Fibroblast of skin of scalp (primary cell): ENCODE measurements at places on chromosomes 7 and 10.

- peak; percentile 86 for DNase-seq
Measured at GRCh38 chr10:63456437-63457210, 9.2 kb downstream of the JMJD1C start.

DNA sequence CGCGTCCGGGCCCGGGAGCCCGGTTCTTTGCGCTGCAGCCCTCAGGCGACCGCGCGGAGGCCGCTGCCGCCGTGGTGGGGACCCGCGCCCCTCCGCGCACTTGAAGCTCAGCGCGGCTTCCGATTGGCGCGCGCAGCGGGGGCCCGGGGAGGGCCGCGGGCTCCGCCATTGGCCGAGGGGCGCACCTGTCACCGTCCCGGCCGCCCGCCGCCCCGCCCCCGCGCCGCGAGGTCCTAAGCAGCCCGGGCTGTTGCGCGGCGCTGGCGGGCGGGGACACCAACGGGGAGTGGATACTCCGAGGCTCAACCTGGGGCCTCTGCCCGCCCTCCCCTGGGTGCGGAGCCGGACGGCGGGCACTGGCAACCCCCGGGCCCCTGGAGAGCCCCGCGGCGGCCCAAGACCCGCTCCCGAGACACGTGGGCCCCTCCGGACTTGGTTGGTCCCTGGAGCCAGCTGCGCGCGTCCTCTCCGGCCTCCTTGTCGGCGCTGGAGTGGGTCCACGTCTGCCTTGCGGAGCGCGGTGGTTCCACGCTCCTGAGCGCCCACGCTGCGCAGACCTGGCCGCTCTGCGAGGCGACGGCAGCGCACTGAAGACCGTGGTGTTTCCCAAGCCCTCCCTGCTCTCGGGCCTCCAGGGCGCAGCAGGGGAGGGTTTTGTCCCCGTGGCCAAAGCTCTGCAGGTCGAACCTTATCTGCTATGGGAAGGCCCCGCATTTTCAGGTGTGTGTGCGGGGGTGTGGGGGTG lies at the start of gene MNX1:
Gene MNX1 (minus strand): TSS at position 76 of the 745 bp plus-strand sequence. CDS start 313 bp downstream, outside the sequence.
- DNase-seq: no peak

- DNase-seq: no peak
Measured at GRCh38 chr7:23912065-23912464, 202.0 kb downstream of the STK31 start.

DNA sequence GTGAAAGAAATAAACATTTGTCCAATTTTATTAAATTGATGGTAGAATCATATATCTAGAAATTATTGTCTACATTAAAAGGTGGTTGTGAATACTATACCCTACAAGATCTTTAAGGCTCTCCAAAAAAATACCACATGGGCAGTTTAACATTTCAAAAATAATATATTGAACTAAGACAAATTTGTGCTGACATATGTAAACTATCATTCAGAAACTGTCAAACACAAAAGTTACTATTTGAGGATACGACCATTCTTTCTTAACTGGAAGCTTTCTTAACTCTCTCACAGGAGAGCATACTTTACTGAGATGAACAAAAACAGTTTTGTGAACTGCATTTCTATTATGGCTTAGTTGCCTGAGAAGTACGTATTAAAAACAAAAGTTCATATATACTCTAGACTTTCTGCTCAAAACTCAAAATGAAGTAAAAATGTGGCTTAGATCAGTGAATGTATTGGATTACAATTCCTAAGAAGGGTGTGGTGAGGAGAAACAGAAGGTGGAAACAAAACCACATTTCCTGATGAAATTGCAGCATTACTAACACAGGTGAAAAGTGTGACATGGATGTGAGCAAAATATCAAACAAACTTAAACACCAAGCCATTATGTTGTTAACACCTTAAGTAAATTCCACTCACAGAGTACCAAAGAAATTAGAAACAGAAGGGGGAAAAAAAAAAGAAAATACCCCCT lies 138.5 kb downstream of the SEMA3A start:
- no peak for DNase-seq

DNA sequence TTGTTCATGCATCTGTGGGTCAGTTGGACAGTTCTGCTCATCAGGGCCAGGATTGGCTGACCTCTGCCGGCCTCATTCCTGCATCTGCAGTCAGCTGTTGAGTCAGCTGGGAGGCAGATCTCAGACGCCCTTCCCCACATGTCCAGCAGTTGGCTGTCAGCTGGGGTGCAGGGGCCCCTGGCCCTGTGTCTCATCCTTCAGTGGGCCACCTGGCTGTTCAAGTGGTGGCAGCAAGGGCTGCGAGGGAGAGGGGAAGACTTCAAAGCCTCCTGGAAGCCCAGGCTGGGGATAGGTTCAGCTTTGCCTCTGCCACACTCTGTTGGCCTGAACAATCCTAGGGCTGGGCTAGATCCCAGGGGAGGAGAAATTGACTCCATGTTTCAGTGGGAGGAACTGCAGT lies 33.2 kb downstream of the TACR2 start:
- DNase-seq: peak; percentile 43

- no peak for DNase-seq
Measured at GRCh38 chr10:1980459-1980858, 243.1 kb upstream of the ADARB2 start.

DNA sequence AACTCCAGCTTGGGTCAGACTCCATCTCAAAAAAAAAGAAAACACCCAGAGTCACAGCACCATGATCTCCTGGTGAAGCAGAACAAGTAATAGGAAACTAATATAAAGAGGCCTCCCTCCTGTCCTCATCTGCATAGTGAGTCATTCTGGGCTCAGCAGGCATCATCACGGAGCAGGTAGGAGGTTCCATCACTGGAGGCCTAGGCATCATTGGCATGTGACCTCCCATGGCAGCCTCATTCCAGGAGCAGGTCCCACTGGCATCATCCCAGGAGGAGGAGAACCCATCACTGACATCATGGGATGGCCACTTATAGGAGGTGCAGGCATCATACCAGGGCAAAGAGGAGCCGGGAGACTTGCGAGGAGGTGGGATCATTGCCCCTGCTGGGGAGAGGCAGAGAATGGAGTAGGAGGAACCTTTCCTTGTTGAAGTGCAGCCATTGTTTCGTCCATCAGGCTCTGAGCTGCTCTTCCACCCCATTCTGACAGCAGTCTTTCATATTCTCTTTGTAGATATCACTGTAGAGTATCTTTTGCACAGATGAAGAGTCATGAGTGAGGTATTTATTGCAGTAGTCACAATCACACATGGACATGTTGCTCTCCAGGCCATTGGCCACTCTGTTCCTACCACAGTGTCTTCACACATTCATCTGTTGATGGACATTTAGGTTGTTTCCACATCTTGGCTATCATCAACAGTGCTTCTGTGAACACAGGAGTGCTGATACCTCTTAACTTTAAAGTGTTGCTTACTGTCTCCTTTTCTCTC lies 73.8 kb downstream of the OSBPL3 start:
- DNase-seq: no peak

GRCh38 chr7:16652888-16653287 lies 6.9 kb downstream of the BZW2 start:
- no peak for DNase-seq

DNA sequence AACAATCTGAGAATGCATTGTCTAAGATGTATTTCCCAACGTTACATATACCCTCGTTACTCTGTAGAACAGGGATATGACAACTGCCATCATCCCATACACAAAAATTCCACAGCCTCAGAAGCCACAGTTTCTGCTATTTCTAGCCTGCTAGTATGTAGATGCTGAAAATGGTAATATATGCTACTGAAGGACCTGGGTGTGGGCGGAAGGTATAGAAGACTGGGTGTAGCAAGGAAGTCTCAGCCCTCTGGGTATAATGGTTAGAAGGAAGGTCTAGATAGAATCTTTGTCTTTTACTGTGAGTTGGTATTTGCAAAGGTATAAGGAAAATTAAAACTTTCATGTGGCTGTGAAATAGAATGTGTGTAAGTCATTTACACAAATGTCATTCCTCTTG lies 79.2 kb upstream of the HPS1 start:
- no peak for DNase-seq

DNA sequence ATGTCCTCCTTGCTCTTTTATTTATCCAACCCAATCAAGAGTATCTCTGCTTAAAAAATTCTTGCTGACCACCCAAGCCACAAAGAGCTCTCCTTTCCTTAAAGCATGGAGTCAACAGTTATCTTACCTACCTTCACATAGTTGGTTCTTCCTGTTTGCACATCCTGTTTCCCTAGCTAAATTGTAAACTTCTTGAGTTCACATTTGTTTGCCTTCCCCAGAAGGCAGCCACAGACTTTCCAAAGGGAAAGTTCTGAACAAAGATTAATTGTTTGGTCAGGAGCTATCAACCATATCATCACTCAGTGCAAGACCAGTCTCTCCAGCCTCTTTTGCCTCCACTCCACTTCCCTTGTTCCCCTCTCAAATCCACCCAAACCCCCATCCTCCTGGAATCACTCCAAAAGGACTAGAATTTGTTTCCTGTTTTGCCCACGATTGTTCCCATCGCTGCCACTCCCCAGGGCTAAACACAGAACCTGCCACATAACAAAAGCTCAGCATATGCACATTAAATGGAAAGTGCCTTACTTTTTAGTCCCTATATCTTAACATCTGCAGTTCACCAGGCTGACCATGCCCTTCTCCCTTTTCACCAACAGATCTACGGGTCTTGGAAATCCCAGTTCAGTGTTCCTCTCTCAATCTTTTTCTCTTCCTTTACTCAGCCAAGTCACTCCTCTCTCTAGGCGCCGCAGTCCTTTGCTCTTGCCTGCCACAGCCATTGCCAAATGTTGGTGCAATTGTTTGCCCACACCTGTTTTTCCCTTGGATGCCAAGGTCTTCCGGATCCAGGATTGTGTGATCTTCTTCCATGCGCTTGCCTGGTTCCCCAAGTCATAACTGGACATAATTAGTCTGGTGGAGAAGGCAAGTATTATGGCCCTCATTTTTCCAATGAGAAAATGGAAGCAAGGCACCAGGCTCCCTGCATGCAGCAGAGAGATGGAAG lies 265.5 kb downstream of the KCNMA1 start:
- no peak for DNase-seq

GRCh38 chr10:29657719-29658274 lies 23.0 kb upstream of the SVIL start:
- DNase-seq: no peak

DNA sequence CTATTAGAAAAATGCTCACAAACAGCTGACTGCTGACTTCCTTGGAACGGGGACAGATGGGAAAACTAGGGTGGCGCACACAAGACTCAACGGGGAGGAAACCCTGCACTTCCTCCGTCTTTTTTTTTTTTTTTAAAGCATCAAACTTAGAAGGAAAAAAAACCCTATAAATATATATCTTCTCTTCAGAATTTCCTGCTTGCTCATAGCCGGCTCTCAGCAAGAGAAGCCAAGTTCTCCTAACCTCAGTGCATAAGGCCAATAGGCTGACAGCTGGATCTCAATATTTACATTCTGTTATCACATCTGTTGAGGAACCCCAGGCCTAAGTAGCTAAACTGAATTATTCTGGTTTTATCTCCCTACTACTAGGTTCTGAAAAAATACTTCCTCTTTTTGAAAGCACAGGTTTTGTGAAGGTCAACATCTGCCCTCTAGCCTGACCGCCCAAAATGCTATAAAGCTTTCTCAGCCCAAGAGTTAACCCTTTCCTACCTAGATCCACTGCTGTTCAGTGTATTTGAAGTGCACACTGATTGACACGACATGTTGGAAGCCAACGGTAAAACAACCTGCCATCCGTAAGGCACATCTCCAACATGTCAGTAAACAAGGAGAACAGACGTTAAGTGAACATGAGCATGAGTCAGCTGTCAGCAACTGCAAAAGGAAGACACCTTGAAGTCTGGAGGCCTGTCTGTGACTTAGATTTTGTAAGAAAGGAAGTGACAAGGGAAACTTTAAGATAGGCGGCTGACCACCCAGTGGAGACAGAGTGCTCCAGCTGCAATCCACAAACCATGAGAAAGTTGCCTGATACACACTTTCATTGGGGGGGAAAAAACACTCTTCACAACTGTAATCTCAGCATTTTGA lies 83.8 kb downstream of the EBLN1 start:
- no peak for DNase-seq

- no peak for DNase-seq
Measured at GRCh38 chr10:124649214-124649613, 95.0 kb downstream of the FAM53B start.

GRCh38 chr10:124650820-124651401 lies 93.3 kb downstream of the FAM53B start:
- DNase-seq: no peak

- no peak for DNase-seq
Measured at GRCh38 chr7:75010036-75010435, 45.5 kb downstream of the CASTOR2 start.

DNA sequence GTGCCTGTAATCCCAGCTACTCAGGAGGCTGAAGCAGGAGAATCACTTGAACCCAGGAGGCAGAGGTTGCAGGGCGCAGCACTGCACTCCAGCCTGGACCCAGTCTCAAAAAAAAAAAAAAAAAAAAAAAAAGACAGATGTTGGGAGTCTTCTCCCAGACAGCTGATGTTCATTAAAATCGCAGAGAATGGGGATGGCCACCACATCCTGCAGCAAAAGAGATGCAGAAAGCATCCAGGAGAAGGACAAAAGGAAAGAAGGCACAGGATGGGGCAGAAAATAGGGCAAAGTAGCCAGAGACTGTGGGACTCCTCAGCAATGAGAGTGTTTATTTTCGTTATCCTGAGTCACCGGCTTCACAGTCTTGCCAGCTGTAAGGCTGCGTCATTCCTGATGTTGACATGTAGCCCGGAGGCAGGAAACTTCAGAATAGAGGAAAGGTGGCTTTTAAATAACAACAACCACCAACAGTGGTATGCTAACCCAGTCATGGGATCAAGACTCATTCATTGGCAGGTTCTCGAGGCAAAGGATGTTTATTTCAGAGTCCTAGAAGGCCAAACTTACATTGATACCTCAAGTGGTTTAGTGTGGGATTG lies 149.5 kb upstream of the SVIL start:
- DNase-seq: peak; percentile 95

DNA sequence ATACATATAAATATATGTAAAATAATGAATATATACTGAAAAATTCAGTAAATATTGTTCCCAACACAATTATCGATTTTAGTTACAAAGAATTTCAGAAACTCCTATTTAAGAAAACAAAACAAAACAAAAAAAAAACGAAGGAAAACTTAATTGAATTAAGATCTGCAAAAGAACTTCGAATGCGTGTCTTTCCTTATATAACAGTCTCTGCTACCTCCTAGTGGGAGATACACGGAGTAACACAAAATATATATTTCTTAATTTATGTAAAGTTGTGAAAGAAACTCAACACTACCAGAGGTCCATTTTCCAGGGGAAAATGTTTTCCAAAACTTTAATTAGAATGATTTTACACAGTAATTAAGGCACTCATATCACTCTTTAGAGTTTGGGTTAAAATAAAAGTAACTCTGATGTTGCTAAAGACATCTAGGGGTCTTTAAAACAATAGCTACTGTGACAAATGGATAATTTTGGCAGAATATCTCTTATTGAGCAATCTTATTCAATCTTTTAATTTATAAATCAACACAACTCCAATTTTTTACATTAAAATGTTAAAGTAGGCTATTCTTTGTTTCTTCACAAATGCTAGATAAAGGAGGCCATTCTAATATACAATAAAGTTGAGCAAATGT lies 41.6 kb downstream of the NEBL start:
- DNase-seq: peak; percentile 47

GRCh38 chr7:108069646-108070045 lies 60.5 kb downstream of the LAMB4 start:
- no peak for DNase-seq
